ENCODE measurements at places on chromosomes 6 and 20. TPM values are rescaled to one million over a fixed set of nuclear protein-coding genes. Genes with fewer than 3 reads are reported as not detected.

PTCRA gene
- not detected for total RNA-seq

BTN1A1 gene
- not detected for total RNA-seq

NNAT gene
- total RNA-seq: not detected

GRCh38 chr20:46600286-46600752, 49.9 kb upstream of the OCSTAMP start:
- DNase-seq: no peak
- H3K4me3 ChIP-seq: no peak overlapping the region
- no peak overlapping the region for H3K27ac ChIP-seq
- H3K4me1 ChIP-seq: peaks cover 14% of the 10 kb centered on the region
- no peaks in the 10 kb centered on the region for H3K36me3 ChIP-seq

DNA sequence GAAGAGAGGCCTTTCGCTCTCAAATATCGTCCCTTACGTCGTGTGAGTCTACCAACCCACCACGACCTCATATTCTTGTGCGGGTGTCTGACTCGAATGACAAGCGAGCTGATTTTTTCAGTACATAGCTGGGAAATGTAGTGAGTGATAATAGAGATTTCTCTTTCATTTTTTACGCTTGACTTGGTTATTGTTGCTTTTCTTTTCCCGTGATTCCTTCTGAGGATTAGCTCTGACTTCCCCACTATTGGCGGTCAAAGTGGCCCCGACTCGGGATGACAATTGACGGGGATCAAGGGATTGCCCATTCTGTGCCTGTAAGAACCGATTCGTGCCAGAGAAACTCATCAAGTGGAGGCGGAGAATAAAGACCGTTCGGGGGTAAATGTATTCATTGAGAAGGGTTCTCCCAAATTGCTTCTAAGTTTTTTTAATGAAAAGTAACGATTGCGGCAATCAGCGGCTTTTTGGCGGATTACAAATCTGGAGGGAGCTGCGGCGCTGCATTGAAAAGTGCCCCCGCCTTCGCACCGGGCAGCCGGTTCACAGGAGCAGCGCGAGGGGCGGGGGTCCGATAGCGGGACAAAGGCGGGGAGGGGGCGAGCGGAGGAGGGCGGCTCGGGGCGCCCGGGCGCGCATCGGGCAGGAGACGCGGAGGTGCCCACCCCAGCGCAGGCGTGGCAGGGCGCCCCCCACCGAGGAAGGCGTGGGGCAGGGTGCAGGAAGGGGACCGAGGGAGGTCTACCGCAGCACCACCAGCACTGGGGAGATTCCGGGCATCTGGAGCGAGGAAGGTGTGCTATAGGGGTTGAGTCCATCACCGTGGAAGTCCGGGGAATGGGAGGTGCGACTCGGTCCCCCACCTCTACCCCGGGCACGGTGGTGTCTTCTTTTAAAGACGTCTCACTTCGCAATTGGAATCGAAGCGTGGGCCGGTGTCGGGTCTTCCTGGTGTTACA, 44.5 kb upstream of the OSTM1 start:
- H3K27ac ChIP-seq: no peak overlapping the region
- peaks cover 6% of the 10 kb centered on the region for H3K36me3 ChIP-seq
- H3K27me3 ChIP-seq: peaks cover 89% of the 10 kb centered on the region
- H3K4me3 ChIP-seq: peak overlapping the region; percentile 78
- H3K4me1 ChIP-seq: peaks cover 42% of the 10 kb centered on the region
- no peak for DNase-seq

DNA sequence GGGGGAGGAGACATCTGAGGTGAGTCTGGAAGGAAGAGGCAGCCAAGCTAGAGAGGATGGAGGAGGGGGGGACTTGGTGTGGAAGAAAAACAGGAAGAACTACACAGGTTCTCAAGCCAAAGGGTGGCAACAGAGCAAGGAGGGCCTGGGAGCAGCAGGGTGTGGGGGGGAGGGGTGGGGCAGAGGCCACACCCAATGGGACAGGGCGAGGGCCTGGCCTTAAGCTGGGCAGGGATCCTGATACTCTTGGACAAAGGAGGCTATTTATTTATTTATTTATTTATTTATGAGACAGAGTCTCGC, 359.0 kb downstream of the ZFAND3 start:
- H3K27me3 ChIP-seq: no peaks in the 10 kb centered on the region
- peaks cover 2% of the 10 kb centered on the region for H3K4me1 ChIP-seq
- H3K4me3 ChIP-seq: no peak overlapping the region
- no peaks in the 10 kb centered on the region for H3K36me3 ChIP-seq
- no peak for DNase-seq
- no peak overlapping the region for H3K27ac ChIP-seq

DNA sequence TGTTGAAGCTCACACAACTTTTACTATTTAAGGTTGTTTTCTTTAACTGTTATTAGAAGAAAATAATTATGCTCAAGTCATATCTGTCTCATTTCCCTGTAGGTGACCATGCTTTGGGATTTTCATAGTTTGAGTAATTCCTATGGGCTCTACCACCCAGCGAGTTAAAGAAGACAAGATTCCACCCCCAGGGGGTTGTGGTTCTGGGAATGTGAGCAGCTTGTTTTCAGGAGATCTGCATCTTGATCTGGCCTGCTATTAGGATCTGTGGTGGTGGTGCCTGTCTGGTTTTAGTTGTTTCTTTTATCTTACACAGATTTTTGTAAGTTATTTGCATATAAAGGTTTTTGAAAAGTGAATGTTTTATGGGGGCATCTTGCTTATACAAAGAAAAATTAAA, 20.2 kb upstream of the REV3L start:
- H3K36me3 ChIP-seq: peaks cover 7% of the 10 kb centered on the region
- no peak for DNase-seq
- H3K4me1 ChIP-seq: peaks cover 3% of the 10 kb centered on the region
- H3K27ac ChIP-seq: no peak overlapping the region

GRCh38 chr20:63837479-63837878, 6.4 kb upstream of the ZBTB46 start:
- DNase-seq: no peak
- no peak overlapping the region for H3K4me3 ChIP-seq
- H3K27ac ChIP-seq: no peak overlapping the region

- no peak overlapping the region for H3K4me3 ChIP-seq
- peaks cover 1% of the 10 kb centered on the region for H3K27me3 ChIP-seq
- H3K27ac ChIP-seq: no peak overlapping the region
- no peaks in the 10 kb centered on the region for H3K4me1 ChIP-seq
- no peak for DNase-seq
These were observed 19.5 kb downstream of the GRM4 start for GRCh38 chr6:34126419-34126818.

DNA sequence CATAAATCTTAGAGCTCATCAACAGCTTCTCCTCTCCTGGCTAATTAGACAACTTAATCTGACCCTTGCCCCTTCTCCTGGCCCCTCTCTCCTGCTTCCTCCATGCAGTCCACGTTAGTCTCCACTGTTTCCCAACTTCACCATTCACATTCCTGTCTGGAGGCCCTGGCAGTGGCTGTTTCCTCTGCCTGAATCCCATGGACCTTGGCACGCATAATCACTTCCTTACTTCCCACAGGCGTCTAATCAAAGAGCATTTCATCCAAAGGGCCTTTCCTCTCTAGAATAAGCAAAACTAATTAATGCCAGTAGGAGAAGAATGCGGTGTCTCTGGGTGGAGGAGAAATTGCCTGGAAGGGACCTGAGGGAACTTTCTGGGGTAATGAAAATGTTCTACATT, 16.4 kb upstream of the XRN2 start:
- H3K4me3 ChIP-seq: no peak overlapping the region
- no peak for DNase-seq
- no peaks in the 10 kb centered on the region for H3K36me3 ChIP-seq
- H3K27ac ChIP-seq: no peak overlapping the region
- peaks cover 22% of the 10 kb centered on the region for H3K27me3 ChIP-seq

GRCh38 chr6:81172056-81172740, 580.3 kb downstream of the TENT5A start:
- no peak for DNase-seq
- no peaks in the 10 kb centered on the region for H3K27me3 ChIP-seq
- no peak overlapping the region for H3K27ac ChIP-seq
- no peak overlapping the region for H3K4me3 ChIP-seq
- H3K4me1 ChIP-seq: no peaks in the 10 kb centered on the region

DNA sequence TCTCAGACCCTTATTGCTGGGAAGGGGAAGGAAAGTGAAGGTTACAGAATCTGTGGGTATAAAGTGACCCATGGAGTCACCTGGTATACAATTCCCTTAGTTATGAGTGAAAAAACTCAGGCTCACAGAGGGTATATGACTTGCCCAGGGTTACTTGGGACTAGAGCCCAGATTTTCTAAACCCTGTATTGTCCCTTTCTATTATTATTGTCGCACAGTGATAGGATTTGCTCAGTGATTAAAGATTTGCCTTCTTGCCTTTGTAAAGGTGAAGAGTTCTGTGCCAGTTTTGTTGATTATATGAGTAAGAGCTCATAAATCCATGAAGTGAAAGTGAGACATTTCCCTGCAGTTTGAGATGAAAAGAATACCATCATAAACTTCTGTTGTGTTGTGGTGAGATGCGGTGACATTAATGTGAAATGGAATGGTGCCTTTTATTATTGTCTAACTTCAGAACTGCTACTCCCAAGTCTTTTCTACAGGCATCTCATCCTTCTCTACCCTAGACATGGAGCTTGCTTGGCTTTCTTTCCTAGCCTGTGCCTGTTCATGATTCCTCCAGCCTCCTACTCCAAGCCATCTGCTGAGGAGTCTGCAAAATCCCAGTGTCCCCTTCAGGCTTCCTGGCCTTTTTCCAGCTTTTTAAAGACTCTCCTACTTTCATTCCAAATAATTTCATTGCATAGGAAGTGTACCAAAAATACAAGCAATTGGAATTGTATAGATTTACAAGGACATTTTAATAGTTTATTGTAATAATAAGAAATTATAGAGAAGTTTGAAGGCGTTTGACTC, 33.5 kb upstream of the ADIG start:
- no peak overlapping the region for H3K4me3 ChIP-seq
- peaks cover 39% of the 10 kb centered on the region for H3K36me3 ChIP-seq
- no peaks in the 10 kb centered on the region for H3K27me3 ChIP-seq
- no peak for DNase-seq
- no peaks in the 10 kb centered on the region for H3K4me1 ChIP-seq

GRCh38 chr20:7449269-7449668, 491.0 kb downstream of the HAO1 start:
- no peaks in the 10 kb centered on the region for H3K27me3 ChIP-seq
- no peaks in the 10 kb centered on the region for H3K36me3 ChIP-seq
- no peak overlapping the region for H3K4me3 ChIP-seq
- no peak overlapping the region for H3K27ac ChIP-seq

- DNase-seq: no peak
- H3K27ac ChIP-seq: no peak overlapping the region
- H3K36me3 ChIP-seq: no peaks in the 10 kb centered on the region
These were observed 368.5 kb downstream of the TBC1D32 start for GRCh38 chr6:120965814-120966213.

GRCh38 chr6:140538926-140539325, 1164.5 kb upstream of the CITED2 start:
- no peak overlapping the region for H3K27ac ChIP-seq
- H3K36me3 ChIP-seq: no peaks in the 10 kb centered on the region

DNA sequence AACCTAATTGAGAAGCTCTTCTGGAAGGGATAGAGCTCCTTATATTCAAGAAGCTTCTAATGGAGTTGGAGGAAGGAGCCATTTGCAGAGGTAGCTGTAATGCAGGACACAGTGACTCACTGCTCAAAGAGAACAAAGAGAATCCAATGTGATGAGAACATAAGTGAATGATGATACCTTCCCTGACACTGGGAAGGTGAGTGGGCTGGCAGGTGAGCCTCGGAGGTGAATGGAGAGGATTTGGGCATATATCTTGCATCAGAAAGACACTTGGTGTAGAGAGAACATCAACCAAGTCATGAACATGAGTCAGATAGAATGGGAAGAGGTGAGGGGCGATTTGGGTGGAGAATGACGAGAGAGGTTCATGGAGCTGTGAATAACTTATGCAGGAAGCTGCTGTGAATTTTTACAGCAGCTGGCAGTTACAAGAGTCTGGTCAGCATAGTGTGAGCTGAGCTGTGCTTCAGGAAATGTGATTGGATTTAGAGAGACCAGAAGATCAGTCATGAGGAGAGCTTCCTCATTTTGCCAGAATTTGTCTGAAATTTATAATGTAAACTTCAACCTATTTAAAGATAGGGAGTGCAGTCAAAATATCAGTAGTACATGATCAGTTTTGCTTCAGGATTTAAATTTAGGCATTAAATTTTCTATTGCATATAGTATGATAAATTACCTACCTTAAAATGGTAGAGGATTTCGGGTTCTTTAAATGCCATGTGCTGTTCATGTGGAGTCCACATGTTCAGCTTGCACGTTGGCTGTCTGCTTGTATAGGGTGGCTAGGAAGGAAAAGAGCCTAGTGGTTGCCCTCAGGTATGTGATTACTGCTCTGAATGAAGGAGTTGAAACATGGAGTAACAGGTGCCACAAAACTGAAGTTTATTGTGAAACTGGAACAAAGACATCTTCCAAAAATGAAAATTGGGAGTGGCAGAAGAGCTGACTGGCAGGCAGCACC, 59.2 kb upstream of the KIF25 start:
- DNase-seq: no peak
- H3K4me3 ChIP-seq: no peak overlapping the region
- no peaks in the 10 kb centered on the region for H3K4me1 ChIP-seq
- no peaks in the 10 kb centered on the region for H3K27me3 ChIP-seq
- no peak overlapping the region for H3K27ac ChIP-seq
- no peaks in the 10 kb centered on the region for H3K36me3 ChIP-seq

DNA sequence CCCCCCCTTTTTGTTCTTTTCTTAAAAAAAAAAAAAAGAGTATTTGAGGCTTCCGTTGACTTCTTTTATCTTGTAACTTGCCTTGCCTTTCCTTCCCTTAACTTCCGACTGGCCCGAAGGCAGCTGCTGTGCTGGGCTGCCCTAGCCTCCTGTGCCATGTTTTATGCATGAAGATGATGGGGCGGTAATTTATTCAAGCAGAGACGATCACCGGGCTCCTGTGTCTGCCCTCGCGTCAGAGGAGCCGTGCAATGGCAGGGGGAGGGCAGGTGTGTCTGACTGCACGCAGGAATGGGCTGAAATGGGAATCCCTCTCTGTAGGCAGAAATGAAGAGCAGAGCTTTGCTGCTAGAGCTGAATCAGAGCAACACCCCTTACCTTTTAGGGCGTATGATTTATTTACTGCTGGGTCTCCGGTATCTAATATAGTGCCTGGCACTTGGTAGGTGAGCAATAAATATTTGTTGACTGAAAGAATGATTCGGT, 106.3 kb upstream of the RIPOR2 start:
- DNase-seq: peak; percentile 54
- peak overlapping the region; percentile 96 for H3K27ac ChIP-seq
- peak overlapping the region; percentile 92 for H3K4me3 ChIP-seq
- peaks cover 18% of the 10 kb centered on the region for H3K36me3 ChIP-seq
- peaks cover 56% of the 10 kb centered on the region for H3K4me1 ChIP-seq
- no peaks in the 10 kb centered on the region for H3K27me3 ChIP-seq

DNA sequence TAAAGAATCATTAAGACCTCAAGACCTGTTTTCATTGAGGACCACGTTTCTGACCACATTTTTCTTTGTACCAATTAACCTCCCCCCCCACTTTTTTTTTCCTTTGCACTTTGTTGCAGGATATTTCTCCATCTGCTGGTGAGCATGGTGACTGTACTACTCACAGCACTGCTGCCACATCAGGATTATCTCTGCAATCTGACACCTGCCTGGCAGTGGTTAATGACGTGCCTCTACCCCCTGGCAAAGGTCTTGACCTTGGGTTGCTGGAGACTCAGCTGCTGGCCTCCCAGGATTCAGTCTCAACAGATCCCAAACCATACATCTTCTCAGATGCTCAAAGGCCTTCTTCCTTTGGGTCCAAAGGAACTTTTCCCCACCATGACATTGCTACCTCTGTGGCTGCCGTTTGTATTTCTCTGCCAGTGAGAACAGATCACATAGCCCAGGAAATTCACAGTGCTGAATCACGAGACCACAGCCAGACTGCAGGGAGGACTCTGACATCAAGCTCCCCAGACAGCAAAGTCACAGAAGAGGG, 46.6 kb upstream of the EDN3 start:
- H3K36me3 ChIP-seq: peaks cover 75% of the 10 kb centered on the region
- H3K4me3 ChIP-seq: peak overlapping the region; percentile 46
- peaks cover 68% of the 10 kb centered on the region for H3K4me1 ChIP-seq
- DNase-seq: peak; percentile 67

Measured in activated CD4-positive, alpha-beta memory T cell treated with anti-CD3 and anti-CD28 coated beads, Interleukin-2, amount 10 ng/mL, durations not matched to agents 7 days and 5 days (primary cell).